ENCODE measurements at places on chromosomes 2 and 18.
A peak's percentile ranks its signal among the peaks of the same experiment; 100 is the strongest.

DNA sequence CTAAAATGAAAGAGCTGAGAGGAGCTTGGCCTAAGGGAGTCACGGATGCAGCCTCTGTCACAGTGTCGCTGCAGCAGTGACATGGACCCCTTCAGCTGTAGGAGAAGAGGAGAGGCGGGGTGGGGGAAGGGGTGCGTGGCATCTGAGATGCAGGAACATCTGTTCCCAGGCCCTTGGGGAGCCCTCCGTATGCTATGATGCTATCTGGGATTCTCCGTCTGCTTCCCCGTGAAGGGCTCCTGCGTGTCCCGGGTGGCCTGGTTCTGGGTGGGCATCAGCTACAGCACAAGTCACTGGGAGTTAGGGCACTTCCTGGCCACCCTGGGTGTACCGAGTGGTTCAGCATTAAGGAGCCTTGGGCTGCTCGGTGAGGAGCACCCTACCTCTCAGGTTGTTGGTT lies 35.6 kb upstream of the B3GNT7 start:
- no peak for DNase-seq

- no peak for DNase-seq
Observed at GRCh38 chr2:157473581-157473980, 29.7 kb upstream of the CYTIP start.

GRCh38 chr18:55981712-55982475 lies 393.9 kb upstream of the TCF4 start:
- no peak for DNase-seq

GRCh38 chr18:24189007-24189528 lies 50.2 kb downstream of the CABYR start:
- no peak for DNase-seq

GRCh38 chr2:148554459-148555247 lies 89.9 kb upstream of the EPC2 start:
- no peak for DNase-seq

- DNase-seq = no peak
Observed at GRCh38 chr18:22826726-22827125, 106.4 kb upstream of the RBBP8 start.

GRCh38 chr2:55489467-55490062 lies 30.0 kb upstream of the CFAP36 start:
- DNase-seq = no peak

- DNase-seq = peak; percentile 84
Observed at GRCh38 chr18:47953471-47953931, 23.0 kb upstream of the SMAD2 start.

- no peak for DNase-seq
Observed at GRCh38 chr2:11166476-11166875, 11.2 kb downstream of the SLC66A3 start.

DNA sequence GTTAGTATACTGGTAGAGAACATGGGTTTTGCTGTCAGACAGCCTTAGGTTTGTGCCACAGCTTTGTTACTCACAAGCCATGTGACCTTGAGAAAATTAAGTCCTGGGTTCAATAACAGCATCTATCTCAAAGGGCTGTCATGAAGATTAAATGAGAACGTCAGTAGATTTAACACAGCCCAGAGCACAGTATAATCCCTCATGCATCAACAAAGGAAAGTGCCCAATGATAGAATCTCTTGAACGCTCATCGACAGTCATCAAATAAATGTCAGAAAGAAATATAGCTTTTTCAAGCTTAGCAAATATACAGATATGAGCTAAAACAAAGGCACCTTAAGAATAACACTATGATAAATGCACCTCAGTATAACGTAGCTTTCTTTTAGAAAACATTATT lies 22.3 kb downstream of the CUL3 start:
- no peak for DNase-seq

GRCh38 chr2:147531269-147531668 lies 313.6 kb upstream of the ACVR2A start:
- peak; percentile 33 for DNase-seq

DNA sequence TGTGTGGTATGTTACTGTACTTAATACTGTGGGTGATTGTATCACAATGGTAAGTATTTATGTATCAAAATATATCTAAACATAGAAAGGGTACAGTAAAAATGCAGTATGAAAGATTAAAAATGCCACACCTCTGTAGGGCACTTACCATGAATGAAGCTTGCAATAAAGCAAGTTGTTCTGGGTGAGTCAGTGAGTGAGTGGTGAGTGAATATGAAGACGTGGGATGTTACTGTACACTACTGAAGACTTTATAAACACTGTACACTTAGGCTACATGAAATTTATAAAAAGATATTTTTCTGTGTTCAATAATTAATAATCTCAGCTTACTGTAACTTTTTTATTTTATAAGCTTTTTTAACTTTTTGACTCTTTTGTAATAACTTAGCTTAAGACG lies 1162.4 kb upstream of the NRXN1 start:
- DNase-seq = no peak

DNA sequence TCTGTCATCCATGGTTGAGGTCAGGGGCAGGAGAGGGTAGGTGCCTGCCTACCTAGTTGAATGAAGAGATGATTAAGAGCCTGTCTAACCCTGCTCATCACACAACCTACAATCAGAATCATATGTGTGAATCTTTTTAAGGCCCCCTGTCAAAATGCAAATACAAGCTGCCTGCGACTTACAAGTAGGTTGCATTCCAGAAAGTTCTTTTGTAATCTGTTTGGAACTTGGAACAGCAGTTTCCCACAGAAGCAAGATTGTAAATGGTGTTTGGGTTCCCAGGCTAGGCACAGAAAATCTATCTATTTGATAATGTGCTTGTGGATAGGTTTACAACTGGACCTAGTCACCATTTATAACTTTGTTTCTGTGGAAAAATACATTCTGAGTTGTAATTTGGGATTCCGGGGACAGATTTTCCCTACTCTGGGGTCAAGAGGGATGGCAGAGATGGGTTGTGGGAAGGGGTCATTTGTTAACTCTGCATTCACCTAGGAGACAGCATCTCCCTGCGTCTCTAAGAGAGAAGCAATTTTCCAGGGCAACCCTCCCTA lies 4.4 kb downstream of the LIPG start:
- no peak for DNase-seq

GRCh38 chr18:56538746-56539145 lies 99.6 kb downstream of the TXNL1 start:
- no peak for DNase-seq

GRCh38 chr2:121076885-121077549 lies 208.0 kb downstream of the TFCP2L1 start:
- peak; percentile 57 for DNase-seq

DNA sequence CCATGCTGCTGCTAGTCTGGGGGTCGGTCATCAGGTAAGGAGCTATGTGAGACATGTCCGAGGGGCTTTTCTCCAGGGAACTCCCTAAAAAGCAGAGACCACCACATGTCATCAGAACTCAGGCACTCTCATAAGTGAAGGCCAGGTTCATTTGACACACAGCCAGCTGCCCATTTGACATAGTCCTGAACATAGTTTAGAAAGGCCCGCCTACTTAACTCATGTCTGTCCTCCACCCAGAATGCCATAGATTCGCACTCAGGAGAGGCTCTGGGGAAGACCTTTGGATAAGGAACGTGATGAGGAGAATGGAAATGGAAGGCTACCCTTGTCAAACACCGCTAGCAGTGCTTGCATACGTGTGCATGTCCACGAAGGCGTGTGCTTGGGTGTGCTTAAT lies 157.2 kb downstream of the PTGR3 start:
- DNase-seq = no peak

GRCh38 chr2:232666051-232666805 lies 30.9 kb upstream of the GIGYF2 start:
- no peak for DNase-seq

- DNase-seq = no peak
Observed at GRCh38 chr18:9835825-9836224, 49.9 kb upstream of the TXNDC2 start.
